ENCODE measurements at places on chromosomes 7 and 10. TPM values are rescaled to one million over a fixed set of nuclear protein-coding genes. Genes with fewer than 3 reads are reported as not detected.

GRCh38 chr7:157228864-157229422, 90.2 kb downstream of the UBE3C start:
- H3K27me3 ChIP-seq: no peaks in the 10 kb centered on the region
- H3K36me3 ChIP-seq: peaks cover 41% of the 10 kb centered on the region

Gene MKLN1
- total RNA-seq: 28.5 TPM

Gene HYAL4
- total RNA-seq: not detected

Gene PLXDC2
- total RNA-seq: 43.6 TPM

Gene HOXA13
- not detected for total RNA-seq

GRCh38 chr10:88896994-88897853, 17.2 kb downstream of the STAMBPL1 start:
- H3K27me3 ChIP-seq: no peaks in the 10 kb centered on the region
- H3K4me1 ChIP-seq: peaks cover 81% of the 10 kb centered on the region
- peak overlapping the region; percentile 86 for H3K27ac ChIP-seq

Gene SKIDA1
- total RNA-seq: 2.1 TPM

DNA sequence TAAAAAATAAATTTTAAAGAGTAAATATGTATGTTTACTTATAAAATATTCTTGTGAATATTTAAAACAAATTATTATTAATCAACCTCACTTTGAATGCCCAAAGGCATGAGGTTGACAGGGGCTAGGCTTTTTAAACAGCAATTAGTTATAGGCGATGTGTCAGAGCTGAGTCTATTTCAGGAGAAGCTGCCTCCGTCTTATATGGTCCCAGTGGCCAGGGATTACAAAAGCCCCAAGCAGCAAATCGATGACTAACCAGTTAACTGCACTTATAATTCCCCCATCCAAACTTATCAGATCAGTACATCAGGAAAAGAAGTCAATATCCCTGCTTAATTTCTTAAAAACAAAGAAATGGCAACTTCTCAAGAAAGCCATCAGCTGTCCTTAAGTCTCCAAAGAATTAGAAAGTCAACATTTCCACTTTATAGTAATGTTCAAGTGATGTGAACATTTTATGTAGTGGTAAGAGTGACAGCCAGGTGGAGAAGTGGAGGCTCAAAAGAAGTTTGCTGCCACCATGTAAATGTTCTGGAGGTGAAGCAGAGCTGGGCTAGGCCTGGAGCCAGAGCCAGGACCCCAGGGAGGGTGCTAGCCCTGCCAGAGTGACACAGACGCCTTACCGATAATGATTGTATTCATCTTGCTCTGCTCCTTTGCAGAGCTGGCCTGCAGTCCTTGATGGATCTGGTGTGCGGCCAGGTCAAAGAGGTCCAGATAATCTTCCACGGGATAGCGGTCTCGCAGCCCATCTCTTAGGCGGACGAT, 51.5 kb downstream of the CHST15 start:
- no peak overlapping the region for H3K4me3 ChIP-seq
- no peaks in the 10 kb centered on the region for H3K4me1 ChIP-seq
- DNase-seq: no peak
- no peaks in the 10 kb centered on the region for H3K27me3 ChIP-seq

DNA sequence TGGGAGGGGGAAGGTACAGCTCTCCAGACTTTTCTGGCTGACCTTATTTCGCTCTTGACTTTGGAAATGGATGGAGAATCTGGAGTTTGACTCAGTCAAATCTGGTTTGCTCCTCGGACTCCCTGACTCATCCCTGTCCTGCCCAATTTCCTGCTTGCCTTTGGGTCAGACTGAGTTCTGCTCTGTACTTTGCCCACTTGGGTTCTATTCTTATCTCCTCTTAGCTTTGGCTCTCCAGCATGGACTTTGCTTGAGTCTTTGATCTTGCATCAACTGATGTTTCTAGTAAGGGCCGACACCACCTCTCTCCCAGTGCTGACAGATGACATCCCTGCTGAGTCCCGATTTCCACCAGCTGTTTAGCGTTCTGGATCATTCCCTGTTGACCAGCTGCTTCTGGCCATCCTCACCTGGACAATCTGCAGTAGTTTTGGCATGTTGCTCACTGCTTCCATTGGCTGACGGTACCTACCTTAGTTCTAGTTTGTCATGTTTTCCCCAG, 335.3 kb downstream of the SUGCT start:
- DNase-seq: no peak
- H3K36me3 ChIP-seq: no peaks in the 10 kb centered on the region
- H3K27me3 ChIP-seq: no peaks in the 10 kb centered on the region
- no peaks in the 10 kb centered on the region for H3K4me1 ChIP-seq

DNA sequence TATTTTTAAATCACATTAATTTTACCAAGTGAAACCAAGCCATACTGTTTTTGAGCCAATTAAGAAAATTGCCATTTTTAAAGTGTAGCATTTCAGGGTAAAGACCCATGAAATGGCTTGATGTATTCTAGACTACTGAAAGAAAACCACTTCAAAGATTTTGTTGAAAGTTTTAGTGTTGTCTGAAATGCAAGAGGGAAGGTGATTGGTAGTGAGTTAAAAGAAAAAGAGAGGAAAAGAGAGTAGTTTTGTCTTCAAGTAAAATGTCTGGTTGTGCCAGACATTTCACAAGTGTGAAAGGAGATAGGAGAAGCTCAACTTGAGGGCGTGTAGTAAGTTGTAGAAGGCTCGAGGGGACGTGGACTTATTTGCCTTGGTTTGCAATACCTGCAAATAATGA, 41.6 kb downstream of the CALML5 start:
- H3K27me3 ChIP-seq: no peaks in the 10 kb centered on the region
- no peak overlapping the region for H3K4me3 ChIP-seq
- peaks cover 44% of the 10 kb centered on the region for H3K36me3 ChIP-seq
- H3K27ac ChIP-seq: no peak overlapping the region

GRCh38 chr7:33644489-33644888, 260.9 kb upstream of the BMPER start:
- H3K27me3 ChIP-seq: no peaks in the 10 kb centered on the region
- H3K4me3 ChIP-seq: no peak overlapping the region
- no peak for DNase-seq
- H3K27ac ChIP-seq: no peak overlapping the region
- H3K4me1 ChIP-seq: no peaks in the 10 kb centered on the region

DNA sequence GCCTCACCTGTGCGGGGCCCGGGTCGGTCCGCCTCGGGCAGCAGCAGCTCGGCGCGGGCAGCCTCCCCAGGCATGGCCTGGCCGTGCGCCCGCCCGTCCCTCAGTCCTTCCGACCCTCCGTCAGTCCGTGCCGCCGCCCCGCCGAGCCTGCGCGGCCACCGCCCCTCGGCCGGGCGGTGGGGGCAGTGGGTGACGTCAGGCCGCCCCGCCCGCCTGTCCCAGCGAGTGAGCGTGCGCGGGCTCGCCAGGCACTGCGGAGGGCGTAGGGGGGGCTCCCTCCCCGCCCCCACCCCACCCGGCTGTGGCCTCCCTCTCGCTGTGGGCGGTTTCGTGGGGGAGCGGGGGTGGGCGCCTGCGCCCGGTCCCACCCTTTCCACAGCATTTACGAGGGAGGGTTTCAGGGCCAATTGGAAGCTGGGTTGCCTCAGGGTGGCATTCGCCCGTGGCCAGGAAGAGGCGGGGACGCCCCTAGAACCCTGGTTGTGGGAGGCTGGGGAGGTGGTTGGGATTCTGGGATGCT, at the start of gene NACAD:
Gene NACAD, minus strand, starts transcription at position 149 of the 520 bp plus-strand sequence. Its CDS starts 75 bp downstream, at position 74.
- peak within 1 kb of the TSS; percentile 70 for H3K4me3 ChIP-seq
- peaks cover 17% of the 10 kb centered on the region for H3K4me1 ChIP-seq
- H3K36me3 ChIP-seq: no peaks in the 10 kb centered on the region
- DNase-seq: no peak
- no peaks in the 10 kb centered on the region for H3K27me3 ChIP-seq
